ENCODE measurements at places on chromosomes 12 and 14.

DNA sequence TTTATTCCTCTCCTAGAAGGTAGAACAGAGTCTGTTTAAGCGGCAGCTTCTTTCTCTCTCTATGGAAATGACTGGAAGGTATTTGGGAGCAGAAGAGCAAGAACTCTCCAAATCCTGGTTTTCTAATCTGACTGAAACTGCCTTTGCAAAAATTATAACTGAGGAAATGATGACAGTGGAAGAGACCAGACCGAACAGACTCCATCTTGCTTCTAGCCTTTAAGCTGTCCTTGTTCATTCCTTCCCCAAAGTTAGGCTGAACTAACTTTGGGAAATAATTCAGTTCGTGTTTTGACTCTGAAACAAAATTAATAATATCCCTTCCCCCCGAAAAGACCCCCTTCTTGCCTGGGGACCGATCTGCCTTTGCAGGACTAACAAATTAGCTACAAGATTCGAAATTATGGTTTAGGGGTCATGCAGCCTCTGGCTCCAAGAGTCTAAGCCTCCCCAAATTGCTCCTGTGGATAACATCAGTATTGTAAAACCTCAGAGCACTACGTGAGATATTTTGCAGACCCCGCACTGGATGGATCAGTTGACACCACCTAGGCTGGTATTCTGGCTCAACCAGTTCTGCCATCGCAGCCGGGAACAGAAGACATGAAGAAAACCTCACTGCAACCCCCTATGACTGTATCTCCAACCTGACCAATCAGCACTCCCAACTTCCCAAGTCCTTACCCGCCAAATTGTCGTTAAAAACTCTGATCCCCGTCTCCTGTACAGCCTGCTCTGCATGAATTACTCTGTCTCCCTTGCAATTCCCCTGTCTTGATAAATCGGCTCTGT lies 14.1 kb downstream of the SELPLG start:
- DNase-seq: no peak

- no peak for DNase-seq
Measured at GRCh38 chr14:89245802-89246201, 171.2 kb downstream of the FOXN3 start.

DNA sequence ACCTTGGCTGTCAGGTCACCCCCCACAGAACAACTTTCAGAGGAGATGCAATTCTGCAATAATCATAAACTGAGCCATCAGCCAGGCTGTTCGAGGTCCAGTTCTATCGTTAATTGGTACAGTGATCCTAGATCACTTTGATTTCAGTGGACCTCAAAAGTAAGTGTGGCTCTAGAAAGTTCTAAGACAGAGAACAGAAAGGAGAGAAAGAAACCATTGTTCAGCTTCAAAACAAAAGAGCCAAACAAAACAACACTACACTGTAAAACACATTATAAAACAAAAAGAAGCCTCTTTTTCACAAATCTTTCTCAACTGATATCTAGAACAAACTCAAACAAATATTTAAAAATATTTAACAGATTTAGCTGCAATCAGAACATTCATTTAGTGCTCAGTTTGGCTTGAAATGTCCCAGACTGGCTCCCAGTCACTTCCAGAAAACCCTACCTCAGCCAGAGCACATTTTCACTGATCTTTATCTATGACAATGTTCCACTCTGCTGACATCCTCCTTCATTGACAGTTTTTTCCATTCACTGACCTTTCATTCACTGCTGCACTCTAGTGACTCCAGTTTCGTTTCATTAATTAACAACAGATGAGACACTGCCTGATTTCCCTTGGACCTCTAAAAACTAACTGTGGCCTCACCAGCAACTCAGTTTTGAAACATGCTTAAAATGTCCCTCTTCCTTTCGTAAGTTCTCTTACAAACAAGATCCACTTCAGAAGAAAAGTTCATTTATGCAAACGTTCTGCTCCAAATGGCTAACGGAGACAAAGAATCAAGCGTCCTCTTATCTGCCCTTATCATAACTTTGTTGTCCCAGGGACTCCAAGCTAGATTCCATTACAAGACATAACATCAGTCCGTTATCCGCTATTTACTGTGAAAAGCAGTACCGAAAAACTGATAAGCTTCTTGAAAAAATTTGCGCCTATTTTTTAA lies 56.8 kb downstream of the DUSP16 start:
- peak; percentile 42 for DNase-seq

GRCh38 chr14:31945074-31945613 lies 132.0 kb upstream of the ARHGAP5 start:
- DNase-seq: peak; percentile 58

DNA sequence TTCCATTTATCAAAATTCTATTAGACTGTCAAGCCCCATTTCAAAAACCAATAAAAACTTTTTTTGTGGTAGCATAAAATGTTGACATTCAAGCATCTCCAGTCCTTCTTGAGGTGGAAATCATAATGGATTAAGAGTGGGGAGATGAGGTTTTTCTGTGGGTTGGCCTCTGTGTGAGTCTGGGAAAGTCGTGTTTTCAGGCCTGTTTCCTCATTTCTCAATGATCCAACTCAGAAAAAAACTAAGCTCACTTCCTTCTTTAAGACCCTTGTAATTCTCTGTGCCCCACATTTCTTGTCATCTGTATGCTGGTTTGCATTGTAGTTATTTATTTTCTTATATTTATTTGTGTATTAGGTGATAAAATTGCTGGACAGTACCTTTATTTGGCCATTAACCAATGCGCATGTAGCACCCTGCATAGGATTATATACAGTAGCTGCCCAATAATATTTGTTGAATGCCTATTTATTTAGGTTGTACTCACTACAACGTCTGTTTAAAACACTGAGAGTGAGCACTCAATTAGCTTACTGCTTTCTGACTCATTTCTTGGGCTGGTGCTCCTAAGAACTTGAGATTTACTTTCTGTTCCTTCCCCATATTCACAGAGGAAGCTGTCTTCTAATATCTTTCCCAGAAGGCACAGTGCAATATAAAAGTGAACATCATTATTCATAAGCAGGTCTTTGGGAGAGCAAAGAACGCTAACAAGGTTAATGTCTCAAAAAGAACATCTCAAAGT lies 121.9 kb downstream of the DNAI7 start:
- no peak for DNase-seq

- no peak for DNase-seq
Measured at GRCh38 chr12:16435875-16436554, 88.6 kb downstream of the MGST1 start.

DNA sequence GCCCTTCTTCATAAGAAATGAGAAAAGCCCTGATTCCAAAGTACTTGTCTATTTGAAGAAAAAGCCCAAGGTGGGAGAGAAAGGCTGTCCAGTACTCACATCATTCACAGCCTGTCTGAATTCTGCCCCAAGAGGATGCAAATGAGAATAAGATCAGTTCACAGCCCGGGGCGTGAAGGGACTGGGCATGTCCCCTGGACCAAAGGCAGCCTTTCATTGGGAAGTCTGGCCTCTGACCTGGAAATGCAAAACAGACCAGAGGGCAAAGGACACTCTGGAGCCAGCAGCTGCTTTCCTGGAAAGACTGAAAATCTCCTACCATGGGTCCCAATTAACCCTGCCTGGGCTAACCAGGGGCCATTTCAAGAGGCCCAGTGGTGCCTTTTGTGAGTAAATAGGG lies 191.2 kb upstream of the PELI2 start:
- DNase-seq: no peak
